D721Med (cell line): ENCODE measurements at places on chromosomes 3 and 15.

GRCh38 chr3:66762916-66763693 is 235.0 kb upstream of the KBTBD8 start:
- DNase-seq: no peak

- no peak for DNase-seq
Measured at GRCh38 chr3:13582366-13583250, 33.7 kb downstream of the FBLN2 start.

DNA sequence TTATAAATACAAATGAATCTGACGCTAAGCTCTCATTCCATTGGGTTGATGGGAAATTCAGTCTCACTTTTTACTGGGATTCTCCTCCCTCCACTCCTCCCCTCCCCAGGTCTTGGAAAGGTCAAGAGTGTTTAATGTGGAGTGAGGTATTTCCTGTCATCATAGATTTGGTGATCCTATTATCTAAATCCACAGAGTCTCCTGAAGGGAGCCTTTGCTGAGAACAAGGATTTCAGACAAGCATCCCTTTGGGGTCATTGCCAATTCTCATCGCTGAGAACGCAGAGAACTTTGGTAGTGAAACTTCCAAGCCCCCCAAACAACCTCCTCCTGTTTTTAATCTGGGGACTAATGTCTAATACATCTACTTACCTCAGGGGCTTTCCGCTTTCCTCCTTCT is 297.9 kb downstream of the OTOL1 start:
- no peak for DNase-seq

GRCh38 chr3:71253169-71253568 is 330.4 kb downstream of the FOXP1 start:
- no peak for DNase-seq

DNA sequence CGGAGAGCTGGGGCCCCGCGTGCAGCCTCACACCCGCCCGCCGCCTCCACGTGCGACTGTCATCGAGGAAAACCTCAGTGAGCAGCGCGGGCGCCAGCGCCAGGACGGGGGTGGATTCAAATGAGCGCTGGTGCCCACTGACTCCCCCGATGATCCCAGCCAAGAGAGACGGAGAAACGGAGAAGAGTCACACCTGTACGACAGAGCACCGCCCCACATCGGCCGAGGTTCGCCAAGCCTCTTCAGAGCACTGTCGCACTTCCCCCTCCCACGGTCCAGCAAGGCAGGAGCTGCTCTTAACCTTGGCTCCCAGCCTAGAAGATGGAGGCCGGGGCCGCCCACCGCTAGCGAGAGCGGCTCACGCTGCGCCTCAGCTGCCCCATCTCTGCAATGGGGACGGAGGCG is 130.9 kb upstream of the IQSEC1 start:
- no peak for DNase-seq

DNA sequence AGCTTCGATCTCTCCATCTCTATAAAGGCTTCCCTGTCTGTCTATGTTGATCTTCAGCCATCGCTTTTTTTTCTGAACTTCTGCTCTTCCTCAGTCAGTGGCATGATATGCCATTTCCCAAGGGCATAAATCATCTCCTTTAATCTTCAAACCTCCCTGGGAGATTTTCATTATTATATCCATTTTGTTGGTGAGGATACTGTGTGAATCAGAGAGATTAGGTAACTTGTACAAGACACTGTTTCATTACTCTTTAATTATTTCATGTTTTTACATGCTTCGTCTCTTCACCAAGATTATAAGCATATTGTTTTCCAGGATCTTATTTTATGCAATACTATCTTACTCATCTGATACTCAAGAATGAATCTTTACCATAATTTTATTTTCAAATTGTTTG is 124.8 kb upstream of the ATP11B start:
- no peak for DNase-seq

DNA sequence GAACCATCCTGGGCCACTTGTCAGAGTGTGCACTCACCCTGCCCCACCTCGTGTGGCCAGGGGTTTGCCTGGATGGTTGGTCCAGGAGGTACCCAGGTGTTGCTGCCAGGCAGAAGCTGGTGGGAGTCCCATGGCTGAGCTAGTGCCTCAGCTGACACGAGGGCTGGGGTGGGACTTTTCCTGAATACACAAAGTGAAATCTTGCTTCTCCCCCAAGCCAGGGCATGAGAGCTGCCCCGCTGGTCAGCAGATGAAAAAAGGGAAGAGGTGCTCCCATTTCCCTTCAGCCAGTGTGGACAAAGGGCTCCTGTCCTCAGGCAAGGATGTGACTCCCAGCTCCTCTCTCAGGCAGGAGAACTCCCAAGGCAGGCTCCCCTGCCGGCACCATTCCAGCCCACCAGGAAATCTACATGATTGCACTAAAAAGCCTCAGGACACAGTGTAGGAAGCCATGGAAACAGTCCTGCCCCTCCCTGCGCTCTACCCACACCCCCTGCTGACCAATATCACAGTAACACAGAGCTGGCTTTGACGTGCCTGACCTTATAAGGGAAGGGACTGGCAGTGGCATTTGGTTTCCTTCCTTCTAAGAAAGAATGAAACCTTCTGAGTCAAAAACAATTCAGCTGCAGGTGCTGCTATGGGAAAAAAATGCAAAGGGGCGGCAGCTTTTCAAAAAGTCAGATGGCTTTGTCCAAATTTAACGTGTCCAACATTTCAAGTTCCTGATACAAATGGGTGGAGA is 33.9 kb downstream of the MYO5C start:
- DNase-seq: no peak
